Upper lobe of left lung (tissue), 6 donors: ENCODE measurements at places on chromosomes 11 and 22. TPM values are rescaled to one million over a fixed set of nuclear protein-coding genes. Genes with fewer than 3 reads are reported as not detected.
A peak's percentile ranks its signal among the peaks of the same experiment; 100 is the strongest.

FUT4 gene
- total RNA-seq, result 9.4 TPM

FGF19 gene
- not detected for total RNA-seq

- H3K4me3 ChIP-seq, result no peak overlapping the region
- H3K4me1 ChIP-seq, result peaks cover 28% of the 10 kb centered on the region
- DNase-seq, result peak; percentile 52
- H3K27ac ChIP-seq, result no peak overlapping the region
Observed at GRCh38 chr11:69542314-69543168, 61.1 kb downstream of the LINC01488 start.

GRCh38 chr11:122046846-122047245 is 69.2 kb downstream of the BLID start:
- DNase-seq, result no peak
- no peaks in the 10 kb centered on the region for H3K36me3 ChIP-seq
- no peak overlapping the region for H3K27ac ChIP-seq

P2RY2 gene
- total RNA-seq, result 11.1 TPM

- no peak for DNase-seq
- no peaks in the 10 kb centered on the region for H3K4me1 ChIP-seq
- H3K27ac ChIP-seq, result no peak overlapping the region
- no peaks in the 10 kb centered on the region for H3K36me3 ChIP-seq
Observed at GRCh38 chr11:115784796-115785521, 280.7 kb upstream of the CADM1 start.

RFPL1 gene
- total RNA-seq, result not detected

DNA sequence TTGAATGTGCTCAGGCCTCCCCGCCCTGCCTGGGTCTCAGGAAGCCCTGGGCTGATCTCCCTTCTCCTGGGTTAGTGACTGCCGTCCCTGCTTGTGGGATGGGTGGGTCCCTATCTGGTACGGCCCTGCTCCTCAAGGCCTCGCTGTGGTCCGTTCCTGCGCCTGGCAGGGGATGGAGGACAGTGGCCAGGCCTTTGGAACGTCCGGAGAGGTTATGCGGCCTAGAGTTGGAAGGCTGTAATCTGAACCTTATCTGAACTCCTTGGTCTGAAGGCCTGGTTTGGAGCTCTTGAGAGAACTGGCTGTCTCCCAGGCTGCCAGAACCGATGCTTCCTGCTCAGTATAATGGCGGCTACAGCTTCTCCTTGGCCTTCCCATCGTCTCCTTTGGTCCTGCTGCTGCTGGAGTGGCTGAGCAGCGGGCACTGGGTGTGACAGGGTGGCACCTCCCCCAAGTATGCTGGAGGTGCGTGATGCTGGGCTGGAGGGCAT is 72.8 kb downstream of the FLI1 start:
- DNase-seq, result no peak
- H3K27me3 ChIP-seq, result no peaks in the 10 kb centered on the region
- no peaks in the 10 kb centered on the region for H3K4me1 ChIP-seq
- H3K4me3 ChIP-seq, result no peak overlapping the region
- no peak overlapping the region for H3K27ac ChIP-seq
- H3K36me3 ChIP-seq, result no peaks in the 10 kb centered on the region

C11orf21 gene
- total RNA-seq, result 5.3 TPM

DNA sequence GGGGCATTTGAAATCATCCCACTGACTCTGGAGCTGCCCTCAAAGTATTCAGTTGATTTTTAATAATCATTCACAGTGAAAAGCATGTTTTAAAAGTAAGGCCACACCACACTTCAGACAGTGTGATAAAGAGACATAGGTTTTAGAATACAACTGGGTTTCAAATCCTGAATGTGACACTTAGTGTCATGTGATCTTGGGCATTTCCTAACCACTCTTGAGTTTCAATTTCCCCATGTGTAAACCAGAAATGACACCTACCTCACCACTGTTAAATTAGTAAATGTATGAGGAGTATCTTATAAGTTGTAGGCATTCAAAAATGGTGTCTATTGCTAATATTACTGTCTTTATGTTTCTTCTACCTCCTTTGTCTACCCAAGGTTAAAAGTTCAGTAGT is 5.4 kb downstream of the TMEM123 start:
- no peak overlapping the region for H3K4me3 ChIP-seq
- no peaks in the 10 kb centered on the region for H3K36me3 ChIP-seq
- no peak for DNase-seq
- no peaks in the 10 kb centered on the region for H3K27me3 ChIP-seq
- H3K4me1 ChIP-seq, result peaks cover 38% of the 10 kb centered on the region

- H3K27ac ChIP-seq, result no peak overlapping the region
- no peaks in the 10 kb centered on the region for H3K27me3 ChIP-seq
Observed at GRCh38 chr11:85758026-85758425, 52.9 kb downstream of the SYTL2 start.

PSMC3 gene
- total RNA-seq, result 91.0 TPM

DNA sequence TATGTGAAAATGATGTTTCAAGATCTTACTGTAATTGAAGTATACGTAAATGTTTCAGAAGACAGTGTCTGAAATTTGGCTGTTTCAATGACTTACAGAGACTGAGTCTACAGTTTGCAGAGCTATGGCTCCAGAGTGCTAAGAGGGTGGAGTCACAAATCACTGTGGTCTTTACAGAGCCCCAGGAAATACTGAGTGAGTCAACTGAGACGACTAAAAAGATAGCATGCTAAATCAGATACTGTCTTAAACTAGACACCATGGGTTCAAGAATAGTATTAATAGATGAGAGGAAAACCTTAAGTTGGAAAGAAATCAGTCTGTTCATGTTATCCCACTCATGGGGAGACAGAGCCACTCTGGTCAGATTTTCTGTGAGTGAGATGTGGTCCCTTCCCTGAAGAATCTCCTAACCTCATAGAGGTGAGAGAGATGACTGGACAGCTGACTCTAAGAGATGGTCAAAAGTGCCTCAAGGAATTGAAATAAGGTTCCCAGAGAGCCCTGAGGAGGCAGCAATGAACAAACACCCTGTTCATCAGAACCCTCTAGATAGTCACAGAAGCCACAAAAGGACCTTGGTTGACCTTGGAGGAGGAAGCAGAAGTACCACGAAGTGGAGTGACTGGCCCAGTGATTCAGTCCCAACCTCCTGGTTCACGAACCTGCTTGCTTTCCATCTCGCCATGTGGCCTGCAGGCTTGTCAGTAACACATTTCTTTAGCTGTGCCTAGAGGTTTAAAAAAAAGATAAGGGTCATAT is 30.2 kb downstream of the C11orf91 start:
- no peaks in the 10 kb centered on the region for H3K36me3 ChIP-seq
- no peaks in the 10 kb centered on the region for H3K27me3 ChIP-seq
- no peaks in the 10 kb centered on the region for H3K4me1 ChIP-seq
- DNase-seq, result no peak

DNA sequence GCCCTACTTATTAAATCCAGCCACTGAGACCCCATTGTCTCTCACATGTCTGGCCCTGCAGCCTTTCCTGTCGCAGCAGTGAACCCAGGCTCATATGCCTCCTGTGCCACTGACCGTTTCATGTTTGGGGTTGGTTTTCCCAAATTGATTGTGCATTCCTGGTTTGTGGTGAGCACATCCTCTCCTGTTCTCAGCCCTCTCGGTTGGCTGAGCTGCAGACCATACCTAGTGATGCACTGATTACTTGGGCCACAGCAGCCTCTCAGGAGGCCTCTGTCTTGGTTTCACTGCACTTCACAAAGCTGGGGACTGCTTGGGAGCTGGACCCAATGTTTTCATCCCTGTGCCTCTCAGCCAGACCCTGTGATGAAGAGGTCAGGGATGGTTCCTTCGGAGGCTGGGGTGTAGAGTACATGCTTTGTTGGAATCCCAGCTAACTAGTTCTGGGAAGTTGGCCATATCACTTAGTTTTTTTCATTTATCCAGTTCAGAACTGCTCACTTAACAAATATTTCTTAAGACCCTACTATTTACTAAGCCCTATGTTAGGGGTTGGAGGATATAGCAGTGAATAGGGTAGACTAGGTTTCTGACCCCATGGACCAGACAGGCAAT is 30.9 kb downstream of the PARVA start:
- no peaks in the 10 kb centered on the region for H3K36me3 ChIP-seq
- no peak overlapping the region for H3K27ac ChIP-seq
- H3K27me3 ChIP-seq, result no peaks in the 10 kb centered on the region
- peaks cover 21% of the 10 kb centered on the region for H3K4me1 ChIP-seq
- H3K4me3 ChIP-seq, result no peak overlapping the region
- no peak for DNase-seq

- no peaks in the 10 kb centered on the region for H3K27me3 ChIP-seq
- no peak overlapping the region for H3K27ac ChIP-seq
- H3K36me3 ChIP-seq, result no peaks in the 10 kb centered on the region
- no peaks in the 10 kb centered on the region for H3K4me1 ChIP-seq
- no peak overlapping the region for H3K4me3 ChIP-seq
- DNase-seq, result no peak
Observed at GRCh38 chr11:77154381-77155081, 26.5 kb downstream of the MYO7A start.

- H3K27ac ChIP-seq, result no peak overlapping the region
- peaks cover 24% of the 10 kb centered on the region for H3K4me1 ChIP-seq
- H3K4me3 ChIP-seq, result peak overlapping the region; percentile 21
- H3K36me3 ChIP-seq, result no peaks in the 10 kb centered on the region
Observed at GRCh38 chr11:72589802-72590761, 84.1 kb downstream of the PDE2A start.

DNA sequence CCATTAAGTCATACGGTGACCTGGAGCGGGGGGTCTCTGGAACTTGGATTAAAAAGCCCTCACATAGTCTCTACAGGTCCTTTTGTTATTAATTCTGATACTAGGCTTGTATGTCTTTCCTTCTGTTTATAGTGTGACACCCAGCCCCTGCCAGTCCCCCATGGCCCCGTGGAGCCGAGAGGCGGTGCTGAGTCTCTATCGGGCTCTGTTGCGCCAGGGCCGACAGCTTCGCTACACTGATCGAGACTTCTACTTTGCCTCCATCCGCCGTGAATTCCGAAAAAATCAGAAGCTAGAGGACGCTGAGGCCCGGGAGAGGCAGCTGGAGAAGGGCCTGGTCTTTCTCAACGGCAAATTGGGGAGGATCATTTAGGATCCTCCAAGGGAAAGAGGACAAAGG is 2.0 kb downstream of the MIEF1 start:
- H3K27me3 ChIP-seq, result no peaks in the 10 kb centered on the region
- H3K4me3 ChIP-seq, result no peak overlapping the region
- no peak overlapping the region for H3K27ac ChIP-seq
- H3K36me3 ChIP-seq, result peaks cover 52% of the 10 kb centered on the region
- H3K4me1 ChIP-seq, result peaks cover 26% of the 10 kb centered on the region
- no peak for DNase-seq

GRCh38 chr11:11973866-11974265 is 34.6 kb downstream of the DKK3 start:
- peaks cover 64% of the 10 kb centered on the region for H3K4me1 ChIP-seq
- DNase-seq, result no peak
- H3K4me3 ChIP-seq, result no peak overlapping the region
- no peaks in the 10 kb centered on the region for H3K36me3 ChIP-seq
- H3K27ac ChIP-seq, result peak overlapping the region; percentile 37

PYGM gene
- total RNA-seq, result 1.0 TPM

DNA sequence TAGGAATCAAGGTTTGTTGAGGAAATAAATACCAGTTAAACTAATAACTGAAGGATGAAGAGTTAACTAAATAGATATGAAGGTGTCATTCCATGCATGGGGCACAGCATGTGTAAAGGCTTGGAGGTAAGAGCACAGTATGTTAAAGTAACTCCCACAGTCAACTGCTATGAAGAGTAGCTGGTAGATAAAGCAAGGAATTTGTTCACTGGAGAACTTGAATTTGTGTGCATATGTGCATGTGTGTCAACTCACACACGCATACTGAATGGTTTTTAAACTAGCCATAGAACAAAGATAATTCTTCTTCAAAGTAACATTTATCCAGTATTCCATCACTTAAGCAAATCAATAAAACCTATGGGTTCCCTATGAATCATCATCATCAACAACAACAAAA is 135.9 kb downstream of the FAM76B start:
- H3K4me3 ChIP-seq, result no peak overlapping the region
- no peaks in the 10 kb centered on the region for H3K36me3 ChIP-seq
- no peak overlapping the region for H3K27ac ChIP-seq
- no peaks in the 10 kb centered on the region for H3K4me1 ChIP-seq
- H3K27me3 ChIP-seq, result no peaks in the 10 kb centered on the region
- no peak for DNase-seq

DNA sequence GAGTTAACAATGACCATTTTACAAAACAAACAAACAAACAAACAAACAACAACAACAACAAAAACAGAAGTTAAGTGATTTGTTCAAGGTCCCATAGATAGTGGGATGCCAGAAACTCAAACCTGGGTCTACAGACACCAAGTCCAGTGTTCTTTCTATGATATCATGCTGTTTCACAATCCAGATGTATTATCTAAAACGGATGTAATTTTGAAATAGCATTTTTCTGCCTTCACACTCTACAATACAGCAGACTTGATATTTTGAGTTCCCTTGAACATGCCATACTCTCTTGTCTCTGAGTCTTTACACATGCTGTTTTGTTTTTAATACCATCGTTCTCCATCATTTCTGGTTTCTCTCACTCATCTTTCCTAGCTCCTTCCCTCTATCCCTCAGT is 104.5 kb downstream of the RELT start:
- no peaks in the 10 kb centered on the region for H3K4me1 ChIP-seq
- no peak for DNase-seq
- no peaks in the 10 kb centered on the region for H3K27me3 ChIP-seq

DNA sequence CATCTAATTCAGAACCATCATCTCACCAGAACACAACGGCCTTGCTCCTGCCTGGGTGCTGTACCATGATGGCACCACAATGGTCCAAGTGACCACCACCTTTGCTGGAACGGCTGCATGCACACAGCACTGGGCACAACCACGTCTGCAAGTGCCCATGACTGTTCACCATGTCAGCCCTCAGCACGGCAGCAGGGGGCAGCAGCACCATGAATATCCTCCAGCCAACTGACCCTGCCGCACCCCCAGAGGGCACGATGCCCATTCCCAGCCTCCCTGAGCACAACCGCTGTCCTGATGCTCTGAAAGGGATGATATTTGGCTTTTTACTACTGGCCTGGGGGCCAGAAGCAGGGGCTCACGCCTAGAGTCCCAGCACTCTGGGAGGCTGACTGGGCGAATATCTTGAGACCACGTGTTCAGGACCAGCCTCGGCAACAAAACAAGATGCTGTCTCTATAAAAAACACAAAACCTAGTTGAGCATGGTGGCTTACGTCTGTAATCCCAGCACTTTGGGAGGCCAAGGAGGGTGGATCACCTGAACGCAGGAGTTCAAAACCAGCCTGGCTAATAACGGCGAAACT is 25.7 kb downstream of the DRD4 start:
- DNase-seq, result peak; percentile 58
- peaks cover 8% of the 10 kb centered on the region for H3K36me3 ChIP-seq
- H3K27me3 ChIP-seq, result no peaks in the 10 kb centered on the region
- H3K4me1 ChIP-seq, result no peaks in the 10 kb centered on the region
- no peak overlapping the region for H3K27ac ChIP-seq

DNA sequence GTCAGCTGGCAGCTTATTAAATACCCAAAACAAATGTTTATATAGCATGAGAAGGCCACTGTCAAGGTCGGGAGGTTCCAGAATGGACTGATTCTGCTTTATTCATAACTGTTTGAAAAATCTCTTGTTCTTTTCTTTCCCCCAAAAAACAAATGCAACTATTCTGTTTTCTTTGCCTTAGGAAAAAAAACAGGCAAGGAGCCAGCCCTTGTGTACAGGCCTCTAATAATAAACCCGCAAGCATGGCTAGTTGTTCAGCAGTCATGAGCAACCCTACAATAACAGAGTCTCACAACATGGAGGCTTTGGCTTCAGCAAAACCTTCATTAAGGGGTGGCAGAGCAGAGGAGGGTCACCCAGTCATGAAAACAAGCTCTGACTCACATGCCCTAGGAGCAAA is 191.7 kb downstream of the KIRREL3 start:
- no peak overlapping the region for H3K4me3 ChIP-seq
- H3K36me3 ChIP-seq, result no peaks in the 10 kb centered on the region
- H3K4me1 ChIP-seq, result no peaks in the 10 kb centered on the region
- H3K27ac ChIP-seq, result no peak overlapping the region
- no peak for DNase-seq
